ENCODE measurements at places on chromosomes 16 and 17. TPM values are rescaled to one million over a fixed set of nuclear protein-coding genes. Genes with fewer than 3 reads are reported as not detected.

The FKBP10 gene
- 175 TPM for polyA plus RNA-seq

DNA sequence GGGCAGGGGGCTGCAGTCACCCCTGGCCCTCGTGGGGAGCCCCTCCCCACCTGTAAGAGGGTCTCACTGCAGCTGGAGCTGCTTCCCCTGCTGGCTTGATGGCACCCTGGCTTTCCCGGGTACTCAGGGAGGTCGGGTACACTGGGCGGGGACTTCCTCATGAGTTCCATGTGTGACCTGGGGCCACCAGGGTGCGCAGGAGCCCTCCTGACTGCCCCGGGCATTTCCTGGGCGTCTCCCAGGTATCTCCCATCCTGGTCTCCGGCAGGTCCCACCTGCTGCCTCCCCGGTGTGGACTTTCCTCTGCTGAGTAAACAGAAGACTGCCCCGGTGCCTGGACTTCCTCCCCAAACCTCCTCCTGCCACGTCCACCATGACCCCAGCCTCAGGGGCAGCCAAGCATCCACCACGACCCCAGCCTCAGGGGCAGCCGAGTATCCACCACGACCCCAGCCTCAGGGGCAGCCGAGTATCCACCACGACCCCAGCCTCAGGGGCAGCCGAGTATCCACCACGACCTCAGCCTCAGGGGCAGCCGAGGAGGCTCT, 40.9 kb downstream of the CBFA2T3 start:
- no peak for DNase-seq

The FA2H gene
- 4.3 TPM for polyA plus RNA-seq

- no peak for DNase-seq
Observed at GRCh38 chr16:85413691-85414663, 199.1 kb upstream of the GSE1 start.

GRCh38 chr17:6596081-6596480, 39.7 kb upstream of the PITPNM3 start:
- no peak for DNase-seq

The CNGB1 gene
- polyA plus RNA-seq: 0.11 TPM

DNA sequence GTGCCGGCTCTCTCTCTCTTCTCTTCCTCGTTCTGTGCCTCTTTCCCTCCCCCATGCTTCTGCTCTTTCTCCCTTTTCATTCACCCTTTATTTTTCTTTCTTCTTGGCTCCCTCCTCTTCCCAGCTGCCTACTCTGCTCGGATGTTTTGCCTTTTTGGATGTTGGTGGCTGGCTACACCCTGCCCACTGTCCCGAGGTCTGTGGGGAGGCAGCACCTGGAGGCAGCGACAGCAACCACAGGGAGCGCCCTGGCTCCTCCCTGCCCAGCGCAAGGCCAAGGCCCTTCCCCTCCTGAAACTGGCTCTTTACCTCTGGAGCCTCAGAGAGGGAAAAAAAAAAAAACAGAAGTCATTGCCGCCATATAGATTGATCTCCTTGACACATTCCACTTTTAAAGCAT, 20.0 kb downstream of the CLUAP1 start:
- no peak for DNase-seq

The ZSCAN10 gene
- not detected for polyA plus RNA-seq

The OTOA gene
- polyA plus RNA-seq: 0.13 TPM

- DNase-seq: no peak
Observed at GRCh38 chr16:89363621-89364393, 126.6 kb downstream of the ANKRD11 start.

The KRT40 gene
- not detected for polyA plus RNA-seq

DNA sequence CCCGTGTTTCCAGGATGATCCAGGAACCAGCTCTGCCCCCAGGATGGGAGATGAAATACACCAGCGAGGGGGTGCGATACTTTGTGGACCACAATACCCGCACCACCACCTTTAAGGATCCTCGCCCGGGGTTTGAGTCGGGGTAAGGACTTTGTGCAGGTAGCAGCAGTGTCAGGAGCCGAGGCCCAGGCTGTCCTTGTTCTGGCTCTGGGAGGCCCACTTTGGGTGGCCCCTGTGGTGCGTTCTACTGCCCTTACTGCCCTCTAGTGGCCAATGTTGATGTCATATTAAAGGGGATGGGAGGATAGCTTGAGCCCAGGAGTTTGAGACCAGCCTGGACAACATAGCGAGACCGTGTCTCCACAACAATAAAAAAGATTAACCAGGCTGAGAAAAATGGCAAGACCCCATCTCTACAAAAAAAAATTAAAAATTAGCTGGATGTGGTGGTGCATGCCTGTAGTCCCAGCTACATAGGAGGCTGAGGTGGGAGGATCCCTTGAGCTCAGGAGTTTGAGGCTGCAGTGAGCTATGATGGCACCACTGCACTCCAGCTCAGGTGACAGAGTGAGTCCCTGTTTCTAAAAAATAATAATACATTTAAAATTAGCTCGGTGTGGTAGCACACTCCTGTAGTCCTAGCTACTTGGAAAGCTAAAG, 20.9 kb upstream of the CLEC18A start:
- no peak for DNase-seq

DNA sequence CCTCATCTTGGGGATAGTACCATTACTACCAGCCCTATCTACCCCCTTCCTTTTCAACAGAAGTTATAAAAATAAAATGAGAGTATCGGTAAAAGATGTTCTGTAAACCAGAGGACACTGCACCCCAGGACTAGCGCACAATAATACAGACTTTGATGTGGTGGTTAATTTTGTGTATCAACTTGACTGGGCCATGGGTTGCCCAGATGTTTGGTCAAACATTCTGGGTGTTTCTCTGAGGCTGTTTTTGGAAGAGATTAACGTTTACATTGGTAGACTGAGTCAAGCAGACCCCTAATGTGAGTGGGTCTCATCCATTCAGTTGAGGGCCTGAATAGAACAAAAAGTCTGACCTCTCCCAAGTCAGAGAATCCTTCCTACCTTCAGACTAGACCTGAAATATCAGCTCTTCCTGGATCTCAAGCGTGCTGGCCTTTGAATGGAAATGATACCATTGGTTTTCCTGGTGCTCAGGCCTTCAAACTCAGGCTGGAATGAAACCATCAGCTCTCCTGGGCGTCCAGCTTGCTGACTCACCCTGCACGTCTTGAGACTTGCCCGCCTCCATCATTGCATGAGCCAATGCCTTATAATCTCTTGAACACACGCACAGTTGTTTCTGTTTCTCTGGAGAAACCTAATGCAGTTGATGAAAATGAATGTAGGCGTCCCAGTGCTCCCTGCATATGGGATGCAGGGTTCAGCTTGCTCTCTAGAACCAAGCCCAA, 10.1 kb downstream of the MRM1 start:
- no peak for DNase-seq

DNA sequence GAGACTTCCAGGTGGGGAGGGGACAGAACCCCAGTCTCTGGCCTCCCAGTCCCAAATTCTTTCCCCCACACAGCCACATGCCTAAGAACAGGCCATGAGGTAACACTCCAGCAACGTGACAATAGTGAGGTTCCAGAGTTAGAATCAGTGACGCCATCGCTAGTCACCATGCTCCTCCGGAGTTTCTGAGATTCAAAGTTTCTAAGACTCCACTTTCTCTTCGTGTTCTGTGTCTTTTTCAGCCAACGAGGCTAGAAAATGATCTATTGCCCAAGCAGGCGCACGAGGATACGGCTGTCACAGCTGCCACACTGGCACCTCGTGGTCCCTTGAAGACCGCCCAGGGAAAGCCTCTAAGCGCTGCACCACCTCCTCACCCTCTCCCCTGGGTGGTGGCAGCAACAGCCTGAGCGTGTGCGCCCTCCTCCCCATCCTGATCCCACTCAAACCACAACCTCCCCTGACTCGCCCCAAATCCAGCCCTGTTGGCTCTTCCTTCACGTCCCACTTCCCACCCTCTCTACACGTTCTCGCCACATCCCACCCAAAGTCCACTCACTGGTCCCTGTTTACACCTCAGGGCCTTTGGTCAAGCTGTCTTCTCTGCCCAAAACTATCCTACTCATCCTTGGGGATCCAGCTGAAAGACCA, 1.0 kb downstream of the MCRIP1 start:
- no peak for DNase-seq

The WDR45B gene
- 104 TPM for polyA plus RNA-seq

DNA sequence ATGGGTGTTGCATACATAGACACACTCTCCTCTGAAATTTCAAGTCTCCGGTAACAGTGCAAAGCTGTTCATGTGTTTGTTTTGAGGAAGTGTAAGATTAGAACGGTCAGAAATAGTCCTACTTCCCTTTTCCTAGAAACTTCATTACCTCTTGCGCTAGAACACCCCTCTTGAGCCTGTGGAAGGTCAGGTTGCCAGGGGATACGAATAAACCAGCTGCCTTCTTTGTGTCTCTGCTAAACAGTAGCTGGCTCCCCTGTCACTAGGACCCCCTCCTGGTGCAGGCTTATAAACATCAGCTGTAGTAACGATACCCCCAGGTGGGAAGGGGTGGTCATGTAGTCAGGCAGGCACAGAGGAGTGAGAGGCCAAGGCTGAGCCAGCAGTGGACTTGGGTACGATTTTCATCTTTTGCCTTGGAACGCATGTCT, 113.4 kb upstream of the RCVRN start:
- no peak for DNase-seq

The FZD2 gene
- 30.5 TPM for polyA plus RNA-seq

GRCh38 chr16:11543661-11544393, 42.9 kb downstream of the LITAF start:
- DNase-seq: no peak

- DNase-seq: no peak
Observed at GRCh38 chr16:22386976-22387375, 12.6 kb upstream of the CDR2 start.

The NUFIP2 gene
- 46.3 TPM for polyA plus RNA-seq

The KRT17 gene
- 1.2 TPM for polyA plus RNA-seq

DNA sequence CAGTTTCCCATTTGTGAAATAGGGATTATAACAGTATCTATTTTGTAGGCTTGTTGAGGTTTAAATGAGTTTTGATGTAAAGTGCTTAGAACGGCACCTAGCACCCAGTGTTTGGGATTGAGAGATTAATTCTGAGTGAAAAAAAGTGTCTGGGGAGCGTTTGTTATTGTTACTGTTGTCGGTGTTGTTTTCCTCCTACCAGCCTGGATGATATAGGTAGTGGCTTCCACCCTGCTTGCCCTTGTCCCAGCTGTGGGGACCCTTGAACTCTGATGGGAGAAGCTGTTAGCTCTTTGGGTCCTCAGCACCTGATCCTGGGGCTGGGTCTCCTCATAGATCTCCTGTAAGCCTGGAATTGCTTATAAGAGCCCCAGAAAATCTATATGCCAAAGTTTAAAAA, 4.9 kb downstream of the FMNL1 start:
- no peak for DNase-seq

The RAB40C gene
- 17.2 TPM for polyA plus RNA-seq

GRCh38 chr16:75114179-75114945, 2.2 kb downstream of the LDHD start:
- DNase-seq: no peak

DNA sequence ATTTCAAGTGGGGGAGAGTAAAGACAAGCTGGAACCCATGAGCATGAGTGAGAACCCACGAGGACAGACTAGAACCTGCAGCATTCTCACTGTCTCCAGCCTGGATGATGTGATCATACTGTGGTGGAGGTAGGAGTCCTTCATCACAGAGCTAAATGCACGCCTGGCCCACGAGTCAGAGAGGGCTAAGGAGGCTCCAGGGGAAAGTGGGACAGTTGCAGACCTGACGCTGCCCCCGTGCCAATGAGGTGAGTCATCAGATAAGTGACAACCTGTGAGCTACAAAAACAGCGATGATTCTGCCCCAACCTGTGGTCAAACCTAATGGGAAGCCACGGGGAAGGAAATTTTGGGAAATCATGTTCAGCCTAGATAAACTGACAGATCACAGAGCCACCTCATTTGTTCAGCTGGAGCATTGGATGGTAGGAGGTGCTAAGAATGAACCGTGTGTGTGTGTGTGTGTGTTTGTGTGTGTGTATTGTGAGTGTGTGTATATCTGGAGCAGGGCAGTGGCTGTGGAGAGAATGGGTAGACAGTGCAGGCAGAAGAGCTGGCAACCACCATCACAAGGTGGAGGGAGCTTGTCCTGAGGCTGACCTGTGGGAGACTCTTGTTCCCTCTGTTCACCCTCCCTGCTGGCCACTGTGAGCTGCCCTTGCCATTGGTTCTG, 131.8 kb downstream of the UTP18 start:
- DNase-seq: no peak

GRCh38 chr17:78694805-78695531, 87.1 kb downstream of the CYTH1 start:
- DNase-seq: no peak

Measured in left renal pelvis (tissue), 4 donors.